ENCODE measurements at places on chromosomes 4 and X. TPM values are rescaled to one million over a fixed set of nuclear protein-coding genes. Genes with fewer than 3 reads are reported as not detected.

The KLF8 gene
- total RNA-seq = 0.06 TPM

The NPNT gene
- 0.12 TPM for total RNA-seq

The TMEM187 gene
- total RNA-seq = 10.0 TPM

The IBSP gene
- total RNA-seq = not detected

The GYPB gene
- not detected for total RNA-seq

The CCDC120 gene
- total RNA-seq = 0.52 TPM

The ASB12 gene
- total RNA-seq = not detected

The ARHGAP36 gene
- not detected for total RNA-seq

The GAGE2A gene
- total RNA-seq = not detected

The HTRA3 gene
- total RNA-seq = not detected

The RAB41 gene
- total RNA-seq = not detected

The ANK2 gene
- 24.0 TPM for total RNA-seq

All from NCI-H460 (cell line).